Stimulated activated CD8-positive, alpha-beta memory T cell treated with anti-CD3 and anti-CD28 coated beads, Interleukin-7, amount 100 ng/mL, for 1 hour (primary cell): ENCODE measurements at places on chromosomes 2 and 18.

- no peak for DNase-seq
Measured at GRCh38 chr2:85734942-85735608, 18.7 kb upstream of the ATOH8 start.

GRCh38 chr2:238277695-238278094 lies 10.7 kb downstream of the PER2 start:
- DNase-seq = no peak

GRCh38 chr2:72958542-72959385 lies 41.4 kb downstream of the EMX1 start:
- no peak for DNase-seq

GRCh38 chr2:222451224-222451674 lies 26.9 kb downstream of the SGPP2 start:
- DNase-seq = no peak

DNA sequence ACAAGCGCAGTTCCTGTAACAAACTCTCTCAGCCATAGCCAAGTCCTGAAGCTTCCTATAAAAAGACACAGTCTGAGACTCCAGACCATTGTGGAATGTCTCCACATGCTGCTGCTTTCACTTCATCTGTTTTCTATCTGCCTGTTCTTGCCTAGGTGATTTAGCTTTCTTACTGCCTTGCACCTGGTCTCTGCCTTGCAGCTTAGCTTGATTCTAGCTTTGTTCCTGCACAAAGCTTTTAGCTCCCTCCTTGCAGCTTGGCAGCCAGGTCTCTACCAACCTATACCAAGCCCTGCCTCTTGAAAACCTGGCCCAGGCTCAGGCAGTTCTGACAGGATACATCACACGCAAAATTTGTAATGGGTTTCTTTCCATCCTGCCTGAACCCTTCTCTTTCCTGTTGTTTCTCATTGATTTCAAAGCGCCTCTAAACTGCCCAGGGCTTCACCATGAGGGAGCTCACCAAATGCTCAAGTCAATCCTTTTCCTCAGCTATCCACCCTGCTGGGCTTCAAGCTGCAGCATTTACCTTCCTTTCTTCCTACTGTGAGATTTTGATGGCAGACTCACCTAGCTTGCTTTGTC lies 941.3 kb upstream of the NXPH2 start:
- DNase-seq = no peak

- DNase-seq = no peak
Measured at GRCh38 chr18:69895066-69896047, 52.3 kb downstream of the CD226 start.

DNA sequence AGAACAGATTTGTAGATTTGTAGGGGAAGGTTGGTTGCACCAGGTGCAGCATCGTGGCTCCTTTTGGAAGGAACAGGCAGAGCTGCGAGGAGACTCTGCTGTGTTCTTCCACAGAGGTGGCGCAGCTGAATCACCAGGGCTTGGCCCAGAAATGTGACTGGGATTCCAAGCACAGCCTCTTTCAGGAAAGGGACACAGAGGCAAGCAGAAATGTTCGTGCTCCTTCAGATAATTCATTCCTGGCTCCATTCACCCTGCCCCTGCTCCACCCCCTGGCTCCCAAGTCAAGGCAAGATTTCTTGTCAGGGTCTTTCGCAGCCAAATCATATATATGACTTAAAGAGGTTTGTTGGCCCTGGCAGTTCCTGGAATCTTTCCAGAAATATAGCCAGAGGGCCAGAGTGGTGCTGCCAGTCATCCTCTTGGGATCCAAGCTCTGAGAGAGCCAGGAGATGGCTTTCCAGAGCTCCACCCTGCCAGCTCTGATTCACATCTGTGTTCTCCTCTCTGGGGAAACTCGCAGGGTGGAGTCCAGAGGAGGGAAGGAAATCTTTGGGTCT lies 203.9 kb upstream of the TANK start:
- no peak for DNase-seq

- DNase-seq = no peak
Measured at GRCh38 chr2:40160751-40161218, 291.1 kb downstream of the SLC8A1 start.

DNA sequence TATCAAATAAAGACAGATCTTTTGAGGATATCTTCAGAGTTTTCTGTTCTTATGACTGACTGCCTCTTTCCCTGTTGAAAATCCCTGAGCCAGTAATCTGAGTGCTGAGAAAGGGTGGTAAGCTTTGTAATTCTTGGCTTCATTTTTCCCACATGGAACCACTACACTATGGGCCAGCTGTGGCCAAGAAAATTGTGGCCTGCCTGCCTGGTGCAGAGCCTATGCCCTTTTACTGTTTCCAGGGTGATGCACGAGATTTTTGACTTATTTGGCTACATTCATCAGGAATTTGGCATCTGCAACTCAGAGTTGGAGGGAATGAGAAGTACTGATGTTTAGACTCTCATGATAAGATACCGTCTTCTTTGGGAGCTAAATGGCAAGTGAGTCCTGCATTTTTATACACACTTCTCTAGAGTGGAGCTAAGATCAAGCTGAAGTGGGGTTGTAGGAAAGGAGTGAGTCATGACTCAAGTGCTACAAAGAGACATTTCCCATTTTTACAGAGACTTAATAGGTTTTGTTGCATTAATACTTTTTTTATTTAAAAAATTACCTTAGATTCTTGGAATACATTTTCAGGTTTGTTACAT lies 328.2 kb upstream of the CDH7 start:
- DNase-seq = no peak

GRCh38 chr2:215974700-215975429 lies 38.5 kb downstream of the MREG start:
- no peak for DNase-seq

GRCh38 chr2:20168727-20169696 lies 55.9 kb downstream of the SDC1 start:
- DNase-seq = no peak

DNA sequence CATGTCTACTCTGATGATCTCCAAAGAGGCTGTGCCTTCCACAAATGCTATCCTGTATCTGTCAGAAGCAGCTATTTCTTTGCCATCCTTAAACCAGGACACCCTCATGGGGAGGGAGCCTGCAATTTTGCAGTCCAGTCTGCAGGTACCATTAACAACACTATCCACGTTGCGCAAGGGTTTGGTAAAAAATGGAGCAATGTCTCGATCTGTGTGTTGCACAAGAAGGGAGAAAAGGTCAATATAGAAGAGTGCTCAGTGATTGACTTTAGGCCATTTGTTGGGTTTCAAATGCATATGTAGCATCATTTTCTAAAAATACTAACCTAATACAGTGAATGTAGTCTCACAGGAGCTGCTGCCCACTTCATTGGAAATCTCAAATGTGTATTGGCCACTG lies 74.3 kb downstream of the TTN start:
- DNase-seq = no peak
